ENCODE measurements at places on chromosomes 6 and 20.

DNA sequence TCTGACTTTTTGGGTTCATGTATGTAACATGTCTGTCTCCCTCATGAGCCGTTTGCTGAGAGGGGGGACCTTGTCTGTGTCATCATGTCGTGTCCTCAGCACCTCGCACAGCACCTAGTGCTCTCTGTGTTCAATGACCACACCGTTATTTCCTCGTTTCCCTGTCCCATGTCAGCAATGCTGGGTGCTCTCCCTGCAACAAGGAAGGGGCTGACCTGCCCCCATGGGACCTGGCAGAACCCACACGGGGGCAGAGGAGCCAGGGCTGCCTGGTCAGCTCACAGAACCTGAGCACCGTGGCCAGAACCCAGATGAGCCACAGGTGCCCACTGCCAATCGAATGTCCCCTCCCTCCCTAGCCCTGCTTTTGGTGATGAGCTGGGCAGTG is 7.3 kb downstream of the ADA start:
- DNase-seq, result no peak

- DNase-seq, result no peak
Observed at GRCh38 chr6:134422426-134423231, 104.7 kb upstream of the SGK1 start.

GRCh38 chr6:143357152-143357551 is 93.3 kb downstream of the ADAT2 start:
- no peak for DNase-seq

DNA sequence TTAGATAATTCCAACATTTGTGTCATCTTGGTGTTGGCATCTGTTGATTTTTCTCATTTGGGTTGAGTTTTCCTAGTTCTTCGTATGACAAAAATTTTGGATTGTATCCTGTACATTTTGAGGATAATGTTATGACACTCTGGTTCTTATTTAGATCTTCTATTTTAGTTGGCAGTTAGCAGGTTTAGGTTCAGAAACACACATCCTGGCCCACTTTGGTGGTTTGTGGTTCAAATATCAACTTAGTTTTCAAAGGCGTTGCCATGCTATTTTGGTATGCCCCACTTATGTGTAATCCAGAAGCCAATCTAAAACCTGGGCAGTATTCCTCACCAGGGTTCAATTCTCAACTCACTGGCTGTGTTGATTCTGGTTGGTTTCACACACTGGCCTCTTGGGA is 68.2 kb downstream of the NOX3 start:
- no peak for DNase-seq

- DNase-seq, result no peak
Observed at GRCh38 chr6:167997642-167998041, at the start of gene KIF25. KIF25 (plus strand) TSS chr6:167997671; CDS start chr6:168029586, 31,915 bp downstream.

GRCh38 chr6:44062105-44062770 is 65.0 kb downstream of the MRPL14 start:
- DNase-seq, result no peak

DNA sequence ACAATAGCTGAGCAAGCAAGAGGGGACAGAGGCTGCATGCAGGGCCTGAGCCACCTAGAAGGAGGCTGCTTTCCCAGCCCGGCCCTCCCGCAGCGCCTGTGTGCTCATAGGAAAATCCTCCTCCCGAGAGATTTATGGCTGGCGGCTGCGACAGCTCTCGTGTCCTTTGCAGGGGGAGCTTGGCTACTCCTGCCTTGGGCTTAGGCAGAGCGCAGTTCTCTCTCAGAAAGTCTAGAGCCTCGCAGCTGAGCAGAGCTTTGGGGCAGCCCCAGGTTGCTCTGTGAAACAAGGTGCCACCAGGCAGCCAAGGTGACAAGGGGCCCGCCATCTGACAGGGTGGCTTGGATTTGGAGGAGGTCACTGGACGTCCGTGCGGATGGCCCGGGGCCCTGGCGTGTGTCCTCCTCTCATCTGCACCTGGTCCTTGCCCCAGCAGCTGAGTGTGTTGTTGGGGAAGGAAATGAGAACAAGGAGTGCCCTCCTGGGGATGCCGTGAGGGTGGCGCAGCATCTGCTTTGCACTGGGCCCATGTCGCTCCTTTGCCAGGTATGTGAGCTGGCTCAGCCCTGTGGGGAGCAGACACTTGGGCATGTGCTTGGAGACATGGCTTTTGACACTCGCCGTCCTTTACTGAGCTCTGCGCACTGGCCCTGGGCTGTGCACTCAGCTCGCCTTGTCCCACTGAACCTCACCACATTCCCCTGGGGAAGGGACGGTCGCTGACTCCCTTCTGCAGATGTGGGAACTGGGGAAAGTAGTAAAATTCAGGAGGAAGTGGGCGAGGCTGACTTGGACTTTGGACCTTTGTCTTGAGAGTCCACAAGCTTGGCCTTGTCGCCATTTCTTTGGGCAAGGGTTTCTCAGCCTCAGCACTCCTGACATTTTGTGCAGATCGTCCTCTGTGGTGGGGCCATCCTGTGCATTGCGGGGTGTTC is 41.9 kb downstream of the EDN3 start:
- no peak for DNase-seq

DNA sequence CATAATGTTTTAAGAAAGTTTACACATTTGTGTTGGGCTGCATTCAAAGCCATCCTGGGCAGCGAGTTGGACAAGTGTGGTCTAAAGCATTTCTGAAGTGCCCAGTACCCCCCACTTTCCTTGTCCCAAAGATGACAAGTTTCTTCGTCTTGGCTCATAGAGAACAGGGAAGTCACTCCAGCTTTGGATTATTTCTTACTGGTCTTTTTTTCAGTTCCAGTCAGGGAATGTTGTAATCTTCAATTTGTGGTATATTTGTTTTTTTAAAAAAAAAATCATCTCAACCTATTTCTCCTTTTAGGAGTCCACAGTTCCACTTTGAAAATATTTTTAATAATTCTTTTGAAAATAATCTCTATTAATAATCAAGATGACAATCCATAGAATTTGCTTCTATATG is 34.0 kb downstream of the SLX4IP start:
- DNase-seq, result no peak

GRCh38 chr6:61833176-61833755 is 452.8 kb downstream of the KHDRBS2 start:
- DNase-seq, result no peak

DNA sequence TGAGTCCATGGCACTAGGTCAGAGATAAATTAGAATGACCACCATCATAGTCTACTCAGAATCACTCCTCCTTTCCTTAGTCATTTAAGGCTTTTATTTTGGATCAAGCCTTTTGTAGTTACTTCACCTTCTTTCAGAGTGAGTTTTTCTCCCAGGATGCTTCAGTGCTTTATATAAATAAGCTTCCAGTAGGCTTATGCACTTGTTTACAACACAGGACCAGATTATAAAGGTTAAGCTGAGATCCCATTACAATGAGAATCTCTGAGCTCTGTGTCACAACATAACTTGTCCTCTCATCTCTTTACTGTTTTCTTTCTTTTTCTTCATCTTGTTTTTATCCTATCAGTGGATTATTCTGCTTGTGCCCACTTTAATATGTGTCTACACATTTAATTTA is 47.9 kb downstream of the CEP57L1 start:
- no peak for DNase-seq

GRCh38 chr20:52047811-52048764 is 143.5 kb downstream of the ZFP64 start:
- no peak for DNase-seq

DNA sequence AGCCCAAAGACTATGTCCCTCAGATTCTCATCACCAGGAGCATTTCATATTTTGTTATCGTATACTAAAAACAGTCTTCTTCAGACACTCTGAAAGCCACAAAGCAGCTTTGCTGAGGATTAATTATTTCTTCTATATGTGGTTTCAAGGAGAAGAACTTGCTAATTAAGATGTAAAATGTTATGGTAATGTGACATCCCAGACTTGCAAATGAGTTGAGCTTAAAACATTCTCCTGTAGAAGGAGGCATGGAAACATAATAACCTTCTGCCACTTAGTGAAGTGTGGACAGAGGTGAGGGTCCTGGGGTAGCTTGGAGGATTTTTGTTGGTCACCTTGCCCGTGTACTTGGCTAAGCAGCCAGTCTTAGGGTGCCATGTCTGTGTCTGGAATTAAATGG is 16.7 kb upstream of the MAPRE1 start:
- no peak for DNase-seq
